Neuronal stem cell (in vitro differentiated cells): ENCODE measurements at places on chromosomes 7 and 10.

DNA sequence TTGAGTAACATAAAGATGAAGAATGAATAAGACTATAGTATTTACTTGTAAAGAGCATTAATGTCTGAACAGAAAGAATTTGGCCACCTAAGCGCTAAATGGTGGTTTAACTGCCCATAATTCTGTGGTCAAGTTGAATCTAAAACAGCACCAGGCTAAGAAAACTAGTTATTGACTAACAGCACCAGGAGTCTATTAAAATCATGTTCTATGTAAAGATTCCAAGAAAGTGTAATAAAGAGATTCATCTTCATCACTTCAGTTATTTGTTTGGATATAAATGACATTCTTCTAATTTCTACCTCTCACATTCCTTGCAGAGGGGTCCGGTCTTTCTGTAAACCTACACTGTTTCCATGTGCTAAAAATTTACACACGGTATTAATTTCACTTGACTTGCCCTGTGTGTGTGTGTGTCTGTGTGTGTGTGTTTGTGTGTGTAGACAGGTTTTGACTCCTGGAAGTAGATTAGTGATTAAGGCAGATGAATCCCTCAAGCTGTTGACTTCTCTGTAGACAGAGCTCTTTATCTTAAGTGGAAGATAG, 84.4 kb downstream of the KLF6 start:
- DNase-seq: no peak

DNA sequence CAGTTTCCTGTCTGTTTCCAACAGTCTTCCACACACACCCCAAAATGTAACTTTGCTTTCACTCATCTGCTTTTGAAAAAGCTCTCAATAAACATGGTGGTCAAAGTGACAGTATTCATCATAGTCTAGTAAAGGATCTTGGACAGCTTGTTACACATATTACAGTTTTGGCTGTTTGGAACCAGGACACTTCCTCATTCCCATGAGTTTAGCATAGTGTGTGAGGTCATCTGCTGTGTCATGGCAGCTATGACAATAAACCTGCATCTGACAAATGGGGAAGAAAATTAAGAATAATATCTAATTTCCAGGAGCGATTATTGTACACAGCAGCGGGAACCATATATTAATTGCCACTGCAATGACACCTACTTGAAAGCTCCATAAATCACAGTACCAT, 184.3 kb upstream of the SLC26A5 start:
- no peak for DNase-seq

GRCh38 chr10:89032141-89032891, 41.7 kb downstream of the FAS start:
- DNase-seq: no peak

DNA sequence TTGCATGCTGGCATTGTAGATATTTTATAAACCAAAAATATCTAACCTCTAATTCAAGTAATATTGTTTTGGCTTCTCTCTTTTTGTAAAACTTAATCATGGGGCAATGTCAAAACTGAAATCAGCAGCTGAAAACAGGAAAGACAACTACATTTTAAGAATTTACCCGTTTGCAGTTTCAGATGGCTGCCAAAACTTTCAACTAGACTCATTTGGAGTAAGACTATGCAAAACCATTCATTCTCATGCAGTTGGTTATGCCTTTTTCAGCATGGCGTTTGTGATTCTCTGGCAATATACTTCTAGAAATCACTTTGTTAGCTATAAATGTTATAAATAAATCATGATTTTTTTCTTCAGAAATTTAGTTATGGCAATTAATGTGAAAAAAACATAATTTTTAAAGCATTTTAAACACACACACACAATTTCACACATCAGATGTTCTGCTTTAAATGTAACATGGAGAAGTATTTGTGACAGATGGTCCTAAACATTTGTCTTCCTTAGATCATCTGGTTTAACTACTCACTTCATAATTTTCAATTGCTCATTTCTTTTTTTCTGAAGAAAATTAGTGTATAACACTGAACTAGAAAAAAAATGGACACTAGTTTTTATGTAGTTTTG, 116.4 kb downstream of the ITGB8 start:
- DNase-seq: no peak

DNA sequence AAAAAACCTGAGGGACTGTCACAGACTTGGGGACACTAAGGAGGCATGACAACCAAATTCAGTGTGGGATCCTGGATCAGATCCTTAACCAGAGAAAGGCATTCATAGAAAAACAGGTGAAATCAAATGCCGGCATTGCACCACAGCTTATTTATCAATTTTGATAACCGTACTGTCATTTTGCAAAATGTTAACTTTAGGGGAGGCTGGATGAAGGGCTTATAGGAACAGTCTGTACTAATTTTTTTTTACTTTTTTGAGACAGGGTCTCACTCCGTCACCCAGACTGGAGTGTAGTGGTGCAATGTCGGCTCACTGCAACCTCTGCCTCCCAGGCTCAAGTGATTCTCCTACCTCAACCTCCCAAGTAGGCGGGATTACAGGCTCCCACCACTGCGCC, 217.1 kb downstream of the ELMO1 start:
- DNase-seq: no peak

- peak; percentile 76 for DNase-seq
Observed at GRCh38 chr7:94908323-94909178, 1.2 kb downstream of the PPP1R9A start.

- DNase-seq: no peak
Observed at GRCh38 chr7:131529179-131529578, 27.2 kb downstream of the PODXL start.

DNA sequence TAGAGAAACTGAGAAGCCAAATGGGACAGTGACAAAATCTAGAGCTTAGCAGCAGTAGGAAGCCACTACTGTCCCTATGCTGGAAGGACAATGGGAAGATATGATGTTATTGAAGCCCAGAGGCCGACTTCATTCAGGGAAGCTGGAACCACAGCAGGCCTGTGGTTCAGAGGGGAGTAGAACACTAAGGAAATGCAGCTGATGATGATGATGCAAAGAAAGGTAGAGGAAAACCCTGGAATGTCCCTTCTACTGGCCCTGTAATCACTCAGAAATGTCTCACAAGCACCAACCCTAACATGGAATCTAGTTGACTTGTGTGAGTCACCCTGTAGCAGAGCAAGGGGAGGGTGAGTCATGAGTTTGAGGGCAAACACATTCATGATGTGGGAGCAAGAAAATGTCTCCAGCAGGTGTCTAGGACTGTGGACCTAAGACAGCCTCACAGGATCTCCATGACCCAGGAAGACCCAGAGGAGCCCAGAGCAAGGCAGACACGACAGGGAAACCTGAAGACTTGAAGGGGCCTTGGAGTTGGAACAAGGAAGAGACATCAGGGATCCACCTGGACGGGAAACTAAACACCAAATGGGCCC, 37.0 kb upstream of the LRRC17 start:
- DNase-seq: no peak

GRCh38 chr7:25482631-25483030, 254.3 kb upstream of the NPVF start:
- DNase-seq: no peak

DNA sequence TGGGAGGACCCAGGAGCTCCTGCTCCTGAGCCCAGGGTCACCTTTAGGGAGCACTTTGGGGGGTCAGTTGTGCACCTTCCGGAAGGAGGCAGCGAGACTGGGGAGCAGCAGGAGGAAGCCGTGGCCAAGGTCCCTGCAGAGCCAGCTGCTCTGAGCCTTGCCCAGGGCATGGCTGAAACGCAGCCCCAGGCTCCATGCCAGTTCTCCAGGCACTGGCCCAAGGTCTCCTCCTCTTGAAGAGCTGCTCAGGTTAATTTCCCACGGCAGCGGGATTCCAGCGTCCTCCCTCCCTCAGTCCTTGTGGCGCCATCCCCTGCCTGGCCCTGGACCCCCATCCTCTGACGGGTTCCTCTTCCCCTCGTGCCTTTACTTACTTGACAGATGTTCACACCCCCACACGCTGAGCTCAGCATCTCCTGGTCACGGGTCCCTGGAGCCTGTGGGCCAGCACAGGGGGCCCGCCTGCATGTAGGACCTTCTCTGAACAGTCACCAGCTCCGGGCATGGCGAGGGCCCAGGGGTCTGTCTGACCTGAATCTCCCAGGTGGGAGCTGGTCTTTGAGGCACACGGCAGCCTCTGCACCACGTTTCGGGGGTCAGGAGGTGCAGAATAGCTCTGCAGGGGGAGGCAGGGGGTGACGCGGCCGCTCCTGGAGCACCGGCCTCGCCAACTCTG, 16.7 kb upstream of the CFAP46 start:
- DNase-seq: no peak

DNA sequence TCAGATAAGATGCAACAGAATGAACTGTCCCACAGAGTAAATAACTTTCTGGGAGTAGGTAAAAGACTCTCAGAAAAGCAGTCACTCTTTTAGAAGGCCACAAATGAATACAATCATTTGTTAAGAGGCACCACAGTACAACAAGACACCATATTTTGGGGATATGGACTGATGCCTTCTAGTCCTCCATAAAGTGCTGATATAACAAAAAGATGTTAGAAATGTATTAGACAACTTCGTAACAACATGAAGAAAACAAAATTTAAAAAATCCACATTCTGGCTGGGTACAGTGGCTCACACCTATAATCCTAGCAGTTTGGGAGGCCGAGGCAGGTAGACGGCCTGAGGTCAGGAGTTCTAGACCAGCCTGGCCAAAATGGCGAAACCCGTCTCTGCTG, 111.3 kb downstream of the HIPK2 start:
- DNase-seq: no peak

DNA sequence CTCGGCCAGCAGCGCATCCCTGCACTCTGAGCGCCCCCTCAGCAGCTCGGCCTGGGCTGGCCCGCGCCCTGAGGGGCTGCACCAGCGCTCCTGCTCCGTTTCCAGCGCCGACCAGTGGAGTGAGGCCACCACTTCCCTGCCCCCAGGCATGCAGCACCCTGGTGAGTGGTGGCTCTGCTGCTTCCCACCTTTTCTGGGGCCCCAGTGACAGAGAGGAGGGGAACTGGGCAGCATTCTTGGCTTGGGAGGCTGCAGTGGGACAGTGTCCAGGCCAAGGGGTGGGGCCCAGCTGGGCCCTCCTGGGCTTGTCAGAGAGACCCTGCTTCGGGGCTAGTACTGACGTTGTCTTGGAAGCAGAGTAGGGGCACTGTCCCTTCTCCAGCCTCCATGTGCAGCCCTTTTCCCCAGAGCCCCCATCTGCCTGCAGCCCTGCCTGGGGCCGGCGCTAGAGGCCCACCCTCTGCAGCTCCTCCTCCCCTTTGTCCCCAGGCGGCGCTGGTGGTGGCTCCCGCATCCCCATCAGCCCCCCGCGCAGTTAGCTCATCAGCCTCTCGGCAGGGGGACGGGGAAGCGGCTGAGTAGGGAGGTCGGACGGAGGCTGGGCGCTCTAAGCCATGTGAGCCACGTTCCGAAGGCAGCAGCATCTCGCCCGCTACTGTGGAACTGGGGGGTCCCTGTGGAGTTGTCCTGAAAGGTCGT, 29.2 kb downstream of the GBX1 start:
- DNase-seq: no peak

- DNase-seq: no peak
Observed at GRCh38 chr7:44216019-44216418, 15.2 kb downstream of the YKT6 start.

DNA sequence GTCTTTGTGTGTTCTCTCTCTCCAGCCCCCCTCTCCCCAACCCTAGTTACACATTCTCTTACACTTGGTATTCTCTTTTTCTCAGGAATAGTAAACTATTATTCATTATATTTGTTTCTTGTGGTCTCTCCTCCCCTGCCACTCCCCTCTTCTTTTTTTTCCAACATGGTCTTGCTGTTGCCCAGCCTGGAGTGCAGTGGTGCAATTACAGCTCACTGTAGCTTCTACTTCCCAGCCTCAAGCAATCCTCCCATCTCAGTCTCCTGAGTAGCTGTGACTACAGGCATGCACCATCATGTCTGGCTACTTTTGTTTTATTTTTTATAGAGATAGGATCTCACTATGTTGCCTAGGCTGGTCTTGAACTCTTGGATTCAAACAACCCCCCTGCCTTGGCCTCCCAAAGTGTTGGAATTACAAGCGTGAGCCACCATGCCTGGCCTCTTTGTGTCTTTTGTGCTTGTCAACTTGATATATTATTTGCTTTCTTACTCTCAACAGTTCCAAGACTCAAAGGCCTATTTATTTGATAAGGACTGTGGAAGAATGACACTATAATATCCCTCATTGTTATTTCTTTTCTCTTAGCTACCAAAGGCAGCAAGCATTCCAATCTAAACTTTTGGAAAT, 66.9 kb downstream of the MLLT10 start:
- no peak for DNase-seq

GRCh38 chr7:95863-96260, 96.5 kb upstream of the FAM20C start:
- DNase-seq: no peak

- DNase-seq: no peak
Observed at GRCh38 chr10:30704026-30704600, 74.6 kb upstream of the LYZL2 start.

DNA sequence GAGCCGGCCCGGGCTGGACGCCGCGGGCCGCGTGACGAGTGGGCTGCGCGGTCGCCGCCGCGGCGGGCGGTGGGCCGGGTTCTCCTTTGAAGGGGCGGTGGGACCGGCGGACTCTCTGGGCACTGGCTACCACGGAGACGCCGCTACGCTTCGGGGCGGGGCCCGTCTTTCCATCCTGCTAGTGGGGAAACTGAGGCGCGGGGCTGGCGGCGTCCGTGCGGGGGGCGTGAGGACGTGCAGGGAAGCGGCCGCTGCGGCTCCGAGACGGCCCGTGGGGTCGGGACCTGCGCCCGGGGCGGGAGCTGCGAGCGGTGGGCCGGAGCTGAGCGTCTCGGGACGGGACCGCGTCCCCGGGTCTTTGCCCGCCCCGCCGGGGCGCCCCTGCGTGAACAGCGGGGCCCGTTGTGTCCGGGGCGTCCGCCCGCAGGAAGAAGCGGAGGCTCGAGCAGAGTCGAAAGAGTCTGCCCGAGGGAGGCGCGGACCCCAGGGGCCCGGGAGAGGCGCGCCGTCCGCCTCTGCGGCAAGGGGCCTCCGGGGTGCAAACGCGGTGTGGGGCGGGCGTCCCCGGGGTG, 548 bp upstream of the BNIP3 start:
- no peak for DNase-seq

DNA sequence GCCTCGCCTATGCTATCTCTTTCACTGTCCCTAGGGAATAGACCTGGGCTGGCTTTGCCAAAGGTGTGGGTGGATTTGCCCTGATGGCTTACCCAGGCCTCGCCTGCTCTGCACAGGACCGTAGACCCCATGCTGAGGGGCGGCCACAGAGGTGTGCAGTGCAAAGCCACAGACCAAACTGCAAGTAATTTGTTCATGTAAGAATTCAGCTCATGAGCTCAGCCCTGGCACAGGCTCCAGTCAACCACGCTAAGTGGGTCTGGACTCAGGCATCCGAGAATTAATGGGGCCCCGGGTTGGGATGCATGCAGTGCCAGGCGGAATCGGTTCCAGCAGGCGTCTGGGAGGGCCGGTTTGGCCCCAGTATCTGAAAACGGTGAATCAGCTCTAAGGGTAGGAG, 445.2 kb downstream of the DNAJB6 start:
- no peak for DNase-seq

- DNase-seq: no peak
Observed at GRCh38 chr7:97471491-97471890, 260.4 kb upstream of the TAC1 start.

DNA sequence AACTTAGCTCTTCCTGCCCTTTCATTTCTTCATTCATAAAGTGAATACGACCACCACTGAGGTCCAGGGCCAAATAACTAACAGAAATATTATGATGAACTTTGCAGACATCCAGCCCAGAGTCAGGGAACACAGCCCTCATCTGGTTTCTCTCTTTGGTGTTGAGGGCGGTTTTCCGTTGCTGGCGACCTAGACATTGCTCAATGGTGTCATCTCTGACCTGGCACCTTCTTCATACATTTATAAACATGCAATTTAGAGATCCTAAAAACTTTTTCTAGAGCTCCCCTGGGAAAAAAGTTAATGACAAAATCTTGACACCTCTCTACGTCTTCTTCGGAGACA, 324 bp upstream of the TET1 start:
- DNase-seq: no peak
